ENCODE measurements at places on chromosomes 16 and 17.

GRCh38 chr16:81905277-81905676, 106.0 kb downstream of the SDR42E1 start:
- DNase-seq, result no peak

DNA sequence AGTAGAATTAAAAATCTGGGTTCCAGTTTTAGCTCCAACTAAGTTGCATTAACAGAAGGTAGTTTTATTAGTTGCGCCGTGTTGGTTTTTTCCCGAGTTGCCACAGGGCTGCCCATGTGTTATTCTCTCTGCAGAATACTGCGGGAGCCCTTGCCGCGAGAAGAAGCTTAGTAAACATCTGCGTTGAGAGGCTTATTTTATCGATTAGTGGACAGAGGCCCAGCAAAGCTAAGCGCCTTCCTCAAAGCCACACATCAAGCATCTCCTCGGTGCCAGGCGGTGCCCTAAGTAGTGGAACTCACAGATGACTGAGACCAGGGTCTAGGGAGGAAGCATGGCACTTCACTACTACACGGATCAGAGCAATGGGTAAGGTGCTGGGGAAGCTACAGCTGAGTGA, 212.3 kb upstream of the IRX5 start:
- no peak for DNase-seq

DNA sequence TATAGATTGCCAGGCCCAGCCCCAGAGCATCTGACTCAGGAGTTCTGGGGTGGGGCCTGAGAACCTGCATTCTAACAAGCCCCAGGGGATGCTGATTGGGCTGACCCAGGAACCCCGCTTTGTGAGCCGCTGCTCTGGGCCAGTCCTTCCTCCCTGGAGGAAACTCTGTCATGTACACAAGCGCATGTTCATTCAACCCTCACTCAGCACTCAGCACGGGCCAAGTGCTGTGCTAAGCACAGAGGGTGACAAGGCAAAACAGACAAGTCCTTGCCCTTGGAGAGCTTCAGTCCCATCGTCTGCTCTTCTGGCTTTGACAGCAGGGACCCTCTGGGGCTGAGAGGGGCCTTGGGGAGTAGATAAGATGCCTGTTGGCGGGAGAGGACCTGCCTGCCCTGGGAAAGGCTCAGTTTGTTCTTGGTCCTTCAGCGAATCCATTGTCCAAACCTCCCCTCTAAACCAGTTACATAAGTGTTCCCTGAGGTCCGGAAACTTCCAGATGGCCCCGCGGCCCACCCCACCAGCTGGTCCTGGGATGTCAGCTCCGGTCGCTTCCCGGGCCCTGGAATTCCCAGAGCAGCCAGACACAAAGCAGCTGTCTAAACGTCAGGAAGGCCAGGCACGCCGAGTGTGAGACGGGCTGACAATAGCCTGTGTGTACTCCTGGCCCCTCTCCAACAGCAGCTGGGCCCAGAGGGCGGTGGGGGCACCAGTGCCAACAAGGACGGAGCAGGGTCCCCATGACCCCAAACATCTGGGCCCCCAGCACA, 88.8 kb downstream of the ZDHHC7 start:
- DNase-seq, result peak; percentile 76

DNA sequence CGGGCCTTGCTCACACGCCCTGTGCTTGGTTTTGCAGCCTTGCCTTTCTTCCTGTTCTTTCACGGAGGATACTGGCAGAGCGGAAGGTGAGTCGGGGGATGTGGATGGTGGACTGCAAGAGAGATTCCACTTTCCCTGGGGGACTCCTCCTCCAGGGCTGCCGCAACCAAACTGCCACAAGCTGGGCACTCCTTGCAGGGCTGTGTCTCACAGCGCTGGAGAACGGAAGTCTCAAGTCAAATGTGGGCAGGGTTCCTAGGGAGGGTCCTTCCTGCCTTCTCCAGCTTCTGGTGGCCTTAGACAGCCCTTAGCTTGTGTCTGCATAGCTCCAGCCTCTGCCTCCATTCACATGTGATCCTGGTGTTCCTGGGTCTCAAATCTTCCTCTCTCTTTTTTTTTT, 11.4 kb upstream of the BIRC5 start:
- DNase-seq, result no peak

DNA sequence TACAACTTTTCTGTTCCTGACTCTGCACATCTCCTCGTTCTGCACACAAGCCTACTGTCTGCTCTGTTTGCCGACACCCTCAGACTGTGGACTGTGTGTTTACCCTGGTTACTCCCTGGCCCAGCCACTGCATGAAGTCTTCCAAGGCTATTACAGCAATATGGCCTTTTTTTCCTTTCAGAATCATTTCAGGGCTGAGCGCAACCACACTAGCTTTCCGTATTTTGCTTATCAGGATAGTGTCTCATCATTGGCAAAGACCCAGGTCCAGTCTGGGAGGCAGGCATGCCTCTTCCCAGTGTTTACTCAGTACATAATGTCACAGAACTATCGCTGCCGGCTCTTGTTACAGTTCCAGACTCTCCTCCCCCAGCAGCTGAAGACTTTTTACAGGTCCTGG, 10.1 kb downstream of the DNAH9 start:
- DNase-seq, result no peak

GRCh38 chr16:71250461-71251235, 20.1 kb upstream of the HYDIN start:
- DNase-seq, result peak; percentile 26

- DNase-seq, result no peak
Observed at GRCh38 chr16:87713451-87714229, 52.1 kb downstream of the KLHDC4 start.

GRCh38 chr17:11506635-11507034, 91.6 kb upstream of the DNAH9 start:
- peak; percentile 1 for DNase-seq

DNA sequence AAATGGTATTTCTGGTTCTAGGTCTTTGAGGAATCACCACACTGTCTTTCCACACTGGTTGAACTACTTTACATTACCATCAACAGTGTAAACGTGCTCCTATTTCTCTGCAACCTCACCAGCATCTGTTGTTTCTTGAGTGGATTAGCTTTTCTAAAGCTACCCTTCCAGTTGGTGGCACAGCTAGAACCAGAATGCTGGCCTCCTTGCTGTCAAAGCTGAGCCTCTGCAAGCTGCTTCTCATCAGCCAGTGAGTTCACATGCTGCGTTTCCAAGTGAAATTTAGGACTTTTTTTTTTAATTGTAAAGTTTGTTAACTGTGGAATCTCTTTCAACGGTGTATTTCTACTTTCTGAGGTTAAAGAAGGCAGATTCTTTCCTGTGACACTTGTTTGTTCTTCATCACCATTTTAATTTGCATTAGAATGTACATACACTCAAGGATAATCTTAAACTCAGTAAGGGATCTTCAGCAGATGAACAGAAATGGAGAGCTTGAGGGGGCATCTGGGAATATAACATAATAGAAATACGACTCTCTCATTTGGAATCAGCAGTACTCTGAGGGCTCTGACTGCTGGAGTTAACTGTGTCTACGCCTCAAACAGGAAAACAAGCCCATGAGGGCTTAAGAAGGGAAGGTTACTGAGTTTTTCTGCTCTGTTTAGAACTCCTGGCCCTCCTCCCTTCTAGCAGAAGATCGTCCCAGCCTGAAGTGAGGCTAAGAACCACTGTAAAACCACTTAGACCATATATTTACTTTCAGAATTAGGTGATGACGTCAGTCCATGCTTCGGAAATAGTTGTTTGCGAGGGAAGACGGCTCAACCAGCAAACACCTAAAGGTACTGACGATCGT, 148.4 kb upstream of the FAM20A start:
- no peak for DNase-seq

DNA sequence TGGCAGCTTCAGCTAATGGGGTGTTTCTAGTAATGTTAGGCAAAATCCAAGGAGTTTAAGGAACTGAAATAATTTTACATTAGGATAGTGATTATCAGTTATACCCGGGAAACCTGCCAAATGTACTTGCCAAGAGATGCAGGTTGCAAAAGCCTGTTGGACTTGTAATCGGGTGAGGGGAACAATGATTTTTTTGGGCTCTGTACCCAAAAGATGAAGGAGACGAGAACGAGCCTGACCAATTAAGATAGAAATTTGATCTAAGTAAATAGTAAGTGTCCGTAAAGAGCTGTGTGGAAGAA, 56.3 kb upstream of the ARL4D start:
- DNase-seq, result peak; percentile 48

DNA sequence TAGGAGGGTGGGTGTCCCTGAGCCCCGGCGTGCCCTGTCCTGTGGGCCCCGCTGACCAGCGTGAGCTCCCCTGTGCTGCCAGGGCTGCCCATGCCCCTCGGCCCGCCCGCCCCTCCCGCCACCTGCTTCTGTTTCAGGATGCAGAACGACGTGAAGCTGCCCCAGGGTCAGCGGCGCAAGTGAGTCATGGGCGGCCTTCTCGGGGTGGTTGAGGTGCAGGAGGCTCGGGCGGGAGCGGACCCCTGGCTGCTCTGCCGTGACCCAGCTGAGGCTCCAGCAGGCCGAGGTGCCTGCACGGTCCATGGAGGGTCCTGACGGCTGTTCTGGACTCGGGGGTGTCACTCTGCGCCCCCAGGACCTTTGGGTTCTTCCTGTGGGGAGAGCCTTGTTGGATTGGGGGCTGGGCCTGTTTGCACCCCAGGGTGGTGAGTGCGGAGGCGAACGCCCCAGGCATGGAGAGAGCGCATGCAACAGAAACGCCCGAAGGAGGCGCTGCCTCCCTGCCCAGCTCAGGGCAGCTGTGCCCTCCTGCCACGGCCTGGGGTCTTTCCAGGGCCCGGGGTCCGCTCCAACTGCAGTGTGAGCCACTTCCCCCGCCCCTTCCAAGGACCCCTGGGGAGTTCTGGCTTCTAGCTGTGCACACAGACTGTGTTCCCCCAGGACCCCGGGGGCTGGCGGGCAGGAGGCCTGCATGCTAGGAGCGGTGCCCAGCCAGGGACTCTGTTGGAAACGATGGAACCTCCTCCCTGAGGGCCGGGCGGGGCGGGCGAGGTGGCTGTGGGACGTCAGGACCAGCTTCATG, 4.0 kb downstream of the SLC25A10 start:
- no peak for DNase-seq

DNA sequence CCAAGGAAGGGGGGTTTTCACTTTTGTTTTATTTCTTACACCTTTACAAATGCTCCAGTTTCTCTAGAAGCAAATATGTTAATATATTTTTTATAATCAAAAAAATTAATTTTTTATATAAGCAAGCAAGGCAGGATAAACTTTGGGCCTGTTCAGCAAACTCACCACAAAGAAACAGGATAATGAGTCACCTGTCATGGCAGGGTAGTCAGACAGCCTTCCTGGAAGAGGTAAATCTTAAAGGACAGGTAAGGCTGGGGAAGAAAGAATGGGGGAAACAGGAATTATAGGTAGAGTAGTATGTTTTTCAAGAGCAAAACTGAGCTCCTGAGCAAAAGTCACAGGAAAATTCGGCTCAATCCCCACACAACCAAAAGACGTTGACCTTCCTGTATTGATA, 186.3 kb upstream of the SOX9 start:
- DNase-seq, result no peak

- DNase-seq, result no peak
Observed at GRCh38 chr17:19306160-19307111, 56.1 kb downstream of the B9D1 start.

- no peak for DNase-seq
Observed at GRCh38 chr17:80030730-80031410, 4.8 kb downstream of the TBC1D16 start.

DNA sequence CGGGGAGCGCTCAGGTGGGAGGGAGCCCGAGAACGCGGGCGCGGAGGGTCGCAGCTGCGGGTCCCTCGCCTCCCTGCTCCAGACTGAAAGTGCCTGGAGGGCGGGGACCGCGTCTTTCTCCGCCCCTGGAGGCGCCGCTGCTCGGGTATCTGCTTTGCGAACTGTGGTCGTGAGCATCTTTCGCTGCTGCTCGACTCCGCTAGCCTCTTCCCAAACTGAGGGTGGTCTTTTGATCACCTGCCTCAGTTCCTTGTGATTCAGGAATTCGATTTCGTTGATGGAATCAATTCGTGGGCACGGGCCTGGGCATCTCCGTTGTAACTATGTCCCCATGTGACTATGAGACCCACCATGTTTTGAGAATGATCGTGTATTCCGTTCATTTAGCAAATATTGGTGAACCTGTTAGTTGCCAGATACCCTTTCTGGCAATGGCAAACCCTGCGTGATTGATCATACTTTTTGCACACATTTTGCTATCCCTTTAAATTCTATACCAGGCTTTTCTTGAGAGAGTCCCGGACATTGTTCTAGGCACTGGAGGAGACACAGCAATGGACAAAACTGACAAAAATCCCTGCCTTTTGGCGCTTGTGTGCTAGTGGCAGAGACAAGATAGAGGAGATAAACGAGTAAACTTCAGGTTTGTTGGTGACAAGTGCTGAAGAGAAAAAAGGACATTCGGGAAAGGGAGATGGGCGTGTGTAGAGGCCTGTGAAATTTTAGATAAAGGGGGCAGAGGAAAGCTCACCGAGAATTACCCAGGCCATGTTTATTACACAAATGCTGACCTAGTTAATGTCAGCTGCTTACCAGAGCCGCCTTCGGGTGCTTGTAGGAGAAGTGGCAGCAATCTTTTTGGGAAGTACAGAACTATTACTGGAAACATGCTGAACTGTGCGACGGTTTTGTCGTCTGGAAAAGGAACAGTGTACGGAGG, 948 bp downstream of the UTP18 start:
- no peak for DNase-seq

GRCh38 chr17:51510940-51511339, 250.6 kb downstream of the UTP18 start:
- DNase-seq, result no peak

- DNase-seq, result no peak
Observed at GRCh38 chr17:36784633-36785032, 152.6 kb upstream of the LHX1 start.

- DNase-seq, result no peak
Observed at GRCh38 chr17:50115756-50116155, 14.2 kb downstream of the SAMD14 start.

- DNase-seq, result no peak
Observed at GRCh38 chr17:63542942-63543821, 7.1 kb upstream of the DCAF7 start.

GRCh38 chr16:23908790-23909189, 73.0 kb downstream of the PRKCB start:
- no peak for DNase-seq

DNA sequence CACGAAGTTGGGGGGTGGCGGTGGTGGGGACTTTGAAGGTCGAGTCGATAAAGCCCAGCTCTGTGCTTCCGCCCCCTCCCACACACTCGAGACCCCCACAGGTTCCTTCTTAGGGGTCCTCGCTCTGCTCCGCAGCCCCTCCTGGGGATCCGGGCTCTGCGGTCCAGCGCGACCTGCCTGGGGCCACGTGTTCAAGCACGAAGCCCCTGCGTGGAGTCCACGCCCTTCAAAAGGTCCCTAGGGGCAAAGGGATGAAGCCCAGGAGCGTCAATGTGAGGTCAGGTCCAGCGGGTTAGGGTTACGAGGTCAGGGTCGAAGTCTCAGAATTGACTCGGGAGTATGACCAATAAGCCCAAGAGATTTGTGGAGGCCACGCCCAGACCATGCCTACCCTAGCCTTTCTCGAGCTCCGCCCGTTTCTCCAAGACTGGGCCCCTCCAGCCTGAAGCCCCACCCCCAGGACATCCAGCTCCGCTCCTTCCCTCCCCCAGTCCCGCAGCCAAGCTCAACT, 786 bp upstream of the CACNA1G start:
- DNase-seq, result peak; percentile 46

All from fibroblast of pulmonary artery (primary cell).